ENCODE measurements at places on chromosomes 1 and 21. TPM values are rescaled to one million over a fixed set of nuclear protein-coding genes. Genes with fewer than 3 reads are reported as not detected.

- no peak for DNase-seq
- no peaks in the 10 kb centered on the region for H3K27me3 ChIP-seq
- no peaks in the 10 kb centered on the region for H3K36me3 ChIP-seq
- H3K4me3 ChIP-seq, result no peak overlapping the region
- no peak overlapping the region for H3K27ac ChIP-seq
These were observed 422.6 kb downstream of the NUF2 start for GRCh38 chr1:163744301-163744887.

DNA sequence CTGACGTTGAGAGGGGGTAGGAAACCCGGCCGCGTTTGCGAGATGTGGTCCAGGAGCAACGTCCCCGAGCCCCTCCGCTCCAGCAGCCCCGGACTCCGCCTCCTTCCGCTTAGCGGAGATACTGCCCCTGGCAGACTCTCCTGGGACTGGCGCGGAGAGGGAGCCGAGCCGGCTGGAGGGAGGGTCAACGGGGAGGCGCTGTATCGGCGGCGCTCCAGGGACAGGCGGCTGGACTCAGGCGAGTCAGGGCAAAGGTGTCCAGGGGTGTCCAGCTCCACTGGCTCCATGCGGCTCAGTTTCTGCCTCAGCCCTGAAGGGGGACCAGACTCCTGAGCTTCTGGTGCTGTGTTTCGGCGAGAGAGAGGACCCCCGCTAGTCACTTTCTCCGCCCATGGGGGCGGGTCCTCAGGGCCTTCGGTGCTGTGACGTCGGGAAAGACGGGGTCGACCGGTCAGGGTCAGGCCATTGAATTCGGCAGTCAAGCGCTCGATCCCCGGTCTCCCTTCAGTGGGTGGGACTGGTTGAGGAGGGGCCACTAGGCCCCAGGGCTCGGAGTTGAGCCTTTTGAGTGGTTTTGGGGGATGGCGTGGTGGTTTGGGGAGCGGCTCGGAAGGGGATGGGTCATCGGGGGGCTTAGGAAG is 2.8 kb upstream of the LIX1L start:
- no peaks in the 10 kb centered on the region for H3K36me3 ChIP-seq
- no peak for DNase-seq
- no peak overlapping the region for H3K4me3 ChIP-seq
- H3K27me3 ChIP-seq, result no peaks in the 10 kb centered on the region
- peaks cover 39% of the 10 kb centered on the region for H3K4me1 ChIP-seq
- H3K27ac ChIP-seq, result no peak overlapping the region

DNA sequence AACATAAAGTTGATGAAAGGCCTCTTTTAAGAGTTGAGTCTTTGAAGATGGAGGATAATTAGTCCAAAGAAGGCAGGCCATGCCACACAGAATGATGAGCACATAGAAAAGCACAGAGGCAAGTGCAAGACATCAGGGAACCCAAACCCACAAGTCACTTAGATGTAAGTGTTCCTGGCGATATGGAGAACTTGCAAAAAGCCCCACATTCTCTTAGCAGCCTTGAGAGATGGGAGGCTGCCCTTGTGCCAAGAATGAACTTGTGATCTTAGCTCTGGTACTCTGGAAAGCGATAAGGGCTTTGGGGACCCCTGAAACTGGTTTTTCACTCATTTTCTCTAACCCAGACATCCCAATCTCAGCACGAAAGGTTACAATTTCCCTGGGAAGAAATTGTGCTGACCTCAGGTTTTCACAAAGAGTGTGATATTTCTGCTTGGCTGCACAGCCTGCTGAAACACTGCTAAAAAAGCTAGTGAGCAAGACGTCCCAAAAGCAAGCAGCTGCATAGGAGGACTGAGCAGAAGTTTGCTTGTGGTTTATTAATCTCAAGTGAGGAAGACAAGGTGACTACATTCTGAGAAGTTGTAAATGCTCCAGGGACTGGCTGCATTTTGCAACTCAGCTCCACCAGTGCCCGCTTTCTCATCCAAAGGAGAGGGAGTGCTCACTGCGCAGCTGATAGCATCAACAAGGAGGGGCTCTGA is 496.9 kb upstream of the CAMK1G start:
- no peak overlapping the region for H3K4me3 ChIP-seq
- H3K4me1 ChIP-seq, result no peaks in the 10 kb centered on the region
- no peak overlapping the region for H3K27ac ChIP-seq
- H3K36me3 ChIP-seq, result no peaks in the 10 kb centered on the region

DNA sequence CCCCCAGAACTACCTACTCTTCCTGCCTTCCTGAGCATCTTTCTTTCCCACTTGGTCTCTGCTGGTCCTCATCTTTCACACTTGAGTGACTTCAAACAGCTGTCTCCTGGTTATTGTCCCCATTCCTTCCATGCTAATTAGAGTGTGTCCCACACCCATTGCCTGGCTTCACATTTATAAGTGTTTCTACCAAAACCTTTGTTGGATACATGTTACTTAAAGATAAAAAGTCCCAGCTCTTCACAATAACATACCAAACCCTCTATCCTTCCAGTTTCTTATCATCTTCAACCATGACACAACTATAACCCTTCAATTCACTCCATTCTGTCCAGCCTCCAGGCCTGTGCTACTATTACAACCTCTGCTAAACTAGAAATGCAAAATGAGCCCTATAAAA is 41.0 kb downstream of the VCAM1 start:
- DNase-seq, result peak; percentile 51
- H3K4me3 ChIP-seq, result no peak overlapping the region
- no peaks in the 10 kb centered on the region for H3K27me3 ChIP-seq
- no peaks in the 10 kb centered on the region for H3K4me1 ChIP-seq
- H3K27ac ChIP-seq, result 0 out of 3 replicates have a peak overlapping the region, but pooled peaks have one; percentile 22

DNA sequence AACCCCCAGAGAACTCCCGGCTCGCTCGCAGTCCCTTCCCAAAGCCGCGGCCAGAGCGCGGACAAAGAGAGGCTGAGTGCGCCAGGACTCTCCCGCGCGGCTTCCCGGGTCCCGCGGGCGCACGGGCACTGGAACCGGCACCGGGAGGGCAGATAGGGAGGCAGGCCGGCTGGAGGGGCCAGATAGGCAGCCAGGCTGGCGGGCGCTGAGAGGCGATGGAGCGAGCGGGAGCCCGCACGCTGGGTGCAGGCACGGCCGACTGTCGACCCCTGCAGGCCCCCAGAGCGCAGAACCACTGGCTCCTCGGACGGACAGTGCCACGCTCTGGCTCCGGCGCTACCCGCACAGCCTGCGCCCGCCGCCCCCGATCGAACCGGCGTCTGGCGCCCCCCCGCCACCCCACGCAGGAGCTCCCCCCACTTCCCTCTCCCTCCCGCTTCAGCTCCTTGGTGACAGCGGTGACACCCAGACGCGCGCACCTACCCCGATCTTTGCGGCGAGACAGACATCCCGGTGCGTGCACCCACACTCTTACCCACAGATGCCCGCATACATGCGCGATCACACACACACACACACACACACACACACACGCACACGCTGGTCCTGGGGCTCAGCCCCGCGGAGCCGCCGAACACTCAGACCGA is 534 bp downstream of the SLC6A9 start:
- peak; percentile 58 for DNase-seq
- no peaks in the 10 kb centered on the region for H3K27me3 ChIP-seq
- peaks cover 68% of the 10 kb centered on the region for H3K4me1 ChIP-seq
- peak overlapping the region; percentile 82 for H3K4me3 ChIP-seq
- peak overlapping the region; percentile 84 for H3K27ac ChIP-seq

- H3K4me1 ChIP-seq, result peaks cover 19% of the 10 kb centered on the region
- peaks cover 56% of the 10 kb centered on the region for H3K36me3 ChIP-seq
- H3K4me3 ChIP-seq, result peak overlapping the region; percentile 96
- peak; percentile 31 for DNase-seq
These were observed 1.1 kb downstream of the SERBP1 start for GRCh38 chr1:67429011-67429527.

The C4BPB gene
- not detected for total RNA-seq

DNA sequence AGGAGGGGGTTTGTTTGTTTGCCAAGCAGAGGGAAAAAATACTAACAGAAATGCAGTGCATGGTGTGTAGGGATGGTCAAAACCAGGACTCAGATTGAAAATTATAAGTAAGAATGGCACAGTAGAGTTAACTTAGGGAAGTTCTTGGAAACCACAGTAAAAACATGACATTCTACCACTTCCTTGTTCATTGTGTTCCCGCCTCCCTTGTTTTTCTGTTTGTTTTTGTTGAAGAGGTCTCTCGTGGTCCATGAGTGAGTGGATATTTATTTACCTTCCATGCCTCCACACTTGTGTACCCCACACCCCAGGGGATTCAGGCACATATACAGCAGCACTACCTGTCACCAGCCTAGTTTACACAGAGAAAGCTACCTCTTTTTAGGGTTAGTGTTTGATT is 69.6 kb downstream of the OLFML2B start:
- no peaks in the 10 kb centered on the region for H3K27me3 ChIP-seq
- no peak overlapping the region for H3K27ac ChIP-seq
- H3K4me3 ChIP-seq, result no peak overlapping the region
- H3K36me3 ChIP-seq, result peaks cover 11% of the 10 kb centered on the region
- peaks cover 21% of the 10 kb centered on the region for H3K4me1 ChIP-seq
